ENCODE measurements at places on chromosomes 6 and 20. TPM values are rescaled to one million over a fixed set of nuclear protein-coding genes. Genes with fewer than 3 reads are reported as not detected.

The TASP1 gene
- total RNA-seq, result 12.5 TPM

The HLA-DQA1 gene
- not detected for total RNA-seq

The RIMS4 gene
- total RNA-seq, result 2.2 TPM

The SYNCRIP gene
- 42.7 TPM for total RNA-seq

The PDE10A gene
- 58.2 TPM for total RNA-seq

The ZNF334 gene
- total RNA-seq, result 12.8 TPM

The TRIM15 gene
- not detected for total RNA-seq

The TFAP2B gene
- total RNA-seq, result not detected

The ULBP3 gene
- 2.0 TPM for total RNA-seq

The TAAR6 gene
- total RNA-seq, result not detected

The RAET1L gene
- not detected for total RNA-seq

The RNF8 gene
- 14.9 TPM for total RNA-seq

The PRDM13 gene
- not detected for total RNA-seq

- no peak overlapping the region for H3K27ac ChIP-seq
- H3K27me3 ChIP-seq, result no peaks in the 10 kb centered on the region
- no peak for DNase-seq
- no peak overlapping the region for H3K4me3 ChIP-seq
These were observed 166.8 kb downstream of the IBTK start for GRCh38 chr6:82080767-82081166.

DNA sequence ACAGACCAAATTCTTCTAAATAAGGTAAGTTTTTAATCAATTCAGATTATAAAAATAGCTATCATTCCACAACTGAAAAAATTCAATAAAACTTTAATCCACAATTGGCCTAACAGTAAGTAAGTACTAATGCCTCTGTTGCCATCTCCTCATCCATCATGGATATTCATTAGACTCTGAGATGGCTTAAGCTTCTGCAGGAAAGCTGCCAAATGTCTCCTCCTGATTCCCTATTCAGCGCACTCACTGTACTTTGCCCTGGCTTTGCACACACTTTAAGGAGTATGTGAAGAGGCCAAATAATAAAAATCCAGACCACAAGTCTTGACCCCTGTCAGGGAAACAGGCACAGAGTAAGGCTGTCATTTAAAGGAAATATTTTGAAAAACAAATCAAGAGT lies 23.6 kb downstream of the PGM3 start:
- H3K36me3 ChIP-seq, result peaks cover 99% of the 10 kb centered on the region
- no peak overlapping the region for H3K4me3 ChIP-seq
- no peaks in the 10 kb centered on the region for H3K4me1 ChIP-seq
- no peak overlapping the region for H3K27ac ChIP-seq
- no peak for DNase-seq

- H3K4me3 ChIP-seq, result peak overlapping the region; percentile 82
- peaks cover 32% of the 10 kb centered on the region for H3K36me3 ChIP-seq
- peaks cover 51% of the 10 kb centered on the region for H3K4me1 ChIP-seq
- H3K27me3 ChIP-seq, result no peaks in the 10 kb centered on the region
- peak overlapping the region; percentile 90 for H3K27ac ChIP-seq
These were observed 46.2 kb downstream of the LRRN4 start for GRCh38 chr20:6007529-6008103.

- H3K27me3 ChIP-seq, result no peaks in the 10 kb centered on the region
- no peak overlapping the region for H3K4me3 ChIP-seq
- DNase-seq, result peak; percentile 86
- H3K36me3 ChIP-seq, result no peaks in the 10 kb centered on the region
- H3K27ac ChIP-seq, result no peak overlapping the region
These were observed 7.2 kb downstream of the HLA-DMB start for GRCh38 chr6:32933661-32934085.

- H3K4me1 ChIP-seq, result peaks cover 31% of the 10 kb centered on the region
- H3K27ac ChIP-seq, result peak overlapping the region; percentile 64
- no peaks in the 10 kb centered on the region for H3K27me3 ChIP-seq
These were observed 22.4 kb downstream of the OR2B2 start for GRCh38 chr6:27889628-27890444.

GRCh38 chr6:127971945-127972391 lies 71.1 kb upstream of the THEMIS start:
- no peaks in the 10 kb centered on the region for H3K27me3 ChIP-seq
- DNase-seq, result no peak
- no peak overlapping the region for H3K27ac ChIP-seq
- no peak overlapping the region for H3K4me3 ChIP-seq
- H3K36me3 ChIP-seq, result peaks cover 76% of the 10 kb centered on the region

DNA sequence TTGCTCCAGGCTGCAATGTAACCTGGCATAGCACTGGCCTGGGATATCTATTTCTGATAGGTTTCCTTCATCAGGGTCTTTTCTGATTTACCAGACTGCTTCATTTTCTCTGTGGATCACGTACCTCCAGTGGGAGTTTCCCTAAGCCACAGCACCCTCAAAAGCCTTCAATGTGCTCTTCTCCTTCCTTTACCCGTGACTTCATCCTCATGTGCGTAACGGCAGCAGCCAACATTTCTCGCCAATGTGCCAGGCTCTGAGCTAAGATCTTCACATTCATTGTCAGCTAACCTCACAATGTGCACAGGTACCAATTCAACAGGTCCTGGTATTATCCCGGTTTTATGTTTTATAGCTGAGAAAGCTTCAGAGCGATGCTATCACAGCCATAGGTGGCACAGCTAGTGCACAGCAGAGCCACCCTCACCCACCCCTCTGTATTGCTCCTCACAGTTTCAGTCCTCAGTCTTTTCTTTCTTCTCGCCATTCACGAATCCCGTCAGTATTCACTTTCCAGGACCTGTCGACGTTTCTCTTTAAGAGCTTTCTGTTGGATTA lies 58.2 kb downstream of the TNFAIP3 start:
- no peak overlapping the region for H3K27ac ChIP-seq
- no peak overlapping the region for H3K4me3 ChIP-seq
- no peak for DNase-seq
- no peaks in the 10 kb centered on the region for H3K27me3 ChIP-seq
- H3K36me3 ChIP-seq, result no peaks in the 10 kb centered on the region
- no peaks in the 10 kb centered on the region for H3K4me1 ChIP-seq

- H3K4me1 ChIP-seq, result peaks cover 6% of the 10 kb centered on the region
- H3K36me3 ChIP-seq, result no peaks in the 10 kb centered on the region
- H3K4me3 ChIP-seq, result peak overlapping the region; percentile 24
- peak overlapping the region; percentile 64 for H3K27ac ChIP-seq
- no peaks in the 10 kb centered on the region for H3K27me3 ChIP-seq
- peak; percentile 39 for DNase-seq
These were observed 166.2 kb downstream of the SCML4 start for GRCh38 chr6:107657755-107658461.

GRCh38 chr6:67231092-67231491 lies 1404.0 kb upstream of the ADGRB3 start:
- DNase-seq, result no peak
- no peak overlapping the region for H3K27ac ChIP-seq
- no peak overlapping the region for H3K4me3 ChIP-seq
- no peaks in the 10 kb centered on the region for H3K4me1 ChIP-seq

DNA sequence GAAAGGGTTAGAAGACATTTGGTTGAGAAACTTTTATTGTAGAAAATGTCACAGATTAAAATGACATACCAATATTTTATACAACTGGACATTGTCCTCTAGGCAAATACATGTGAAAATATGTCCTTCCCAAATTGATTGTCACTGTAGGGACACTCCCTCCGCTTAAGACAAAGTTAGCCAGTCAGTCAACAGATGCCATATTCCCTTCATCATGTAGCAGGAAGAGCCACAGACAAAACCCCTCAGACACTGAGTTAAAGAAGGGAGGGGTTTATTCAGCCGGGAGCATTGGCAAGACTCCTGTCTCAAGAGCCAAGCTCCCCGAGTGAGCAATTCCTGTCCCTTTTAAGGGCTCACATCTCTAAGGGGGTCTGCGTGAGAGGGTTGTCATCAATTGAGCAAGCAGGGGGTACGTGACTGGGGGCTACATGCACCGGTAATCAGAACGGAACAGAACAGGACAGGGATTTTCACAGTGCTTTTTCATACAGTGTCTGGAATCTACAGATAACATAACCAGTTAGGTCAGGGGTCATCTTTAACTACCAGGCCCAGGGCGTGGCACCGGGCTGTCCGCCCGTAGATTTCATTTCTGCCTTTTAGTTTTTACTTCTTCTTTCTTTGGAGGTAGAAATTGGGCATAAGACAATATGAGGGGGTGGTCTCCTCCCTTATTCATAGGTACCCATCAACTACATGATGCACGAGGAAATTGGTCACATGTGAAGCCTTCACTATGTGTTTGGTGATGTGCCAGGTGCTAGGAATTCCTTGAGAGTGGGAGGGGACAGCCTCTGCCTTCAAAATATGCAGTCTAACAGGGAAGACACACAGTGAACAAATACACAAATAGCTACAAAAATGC lies 155.7 kb upstream of the CDYL start:
- no peaks in the 10 kb centered on the region for H3K36me3 ChIP-seq
- H3K4me3 ChIP-seq, result no peak overlapping the region
- H3K27ac ChIP-seq, result no peak overlapping the region
- DNase-seq, result no peak
- H3K4me1 ChIP-seq, result no peaks in the 10 kb centered on the region

- H3K4me3 ChIP-seq, result no peak overlapping the region
- no peaks in the 10 kb centered on the region for H3K36me3 ChIP-seq
- no peaks in the 10 kb centered on the region for H3K27me3 ChIP-seq
- DNase-seq, result peak; percentile 88
These were observed 6.3 kb upstream of the PARD6B start for GRCh38 chr20:50724851-50725723.

DNA sequence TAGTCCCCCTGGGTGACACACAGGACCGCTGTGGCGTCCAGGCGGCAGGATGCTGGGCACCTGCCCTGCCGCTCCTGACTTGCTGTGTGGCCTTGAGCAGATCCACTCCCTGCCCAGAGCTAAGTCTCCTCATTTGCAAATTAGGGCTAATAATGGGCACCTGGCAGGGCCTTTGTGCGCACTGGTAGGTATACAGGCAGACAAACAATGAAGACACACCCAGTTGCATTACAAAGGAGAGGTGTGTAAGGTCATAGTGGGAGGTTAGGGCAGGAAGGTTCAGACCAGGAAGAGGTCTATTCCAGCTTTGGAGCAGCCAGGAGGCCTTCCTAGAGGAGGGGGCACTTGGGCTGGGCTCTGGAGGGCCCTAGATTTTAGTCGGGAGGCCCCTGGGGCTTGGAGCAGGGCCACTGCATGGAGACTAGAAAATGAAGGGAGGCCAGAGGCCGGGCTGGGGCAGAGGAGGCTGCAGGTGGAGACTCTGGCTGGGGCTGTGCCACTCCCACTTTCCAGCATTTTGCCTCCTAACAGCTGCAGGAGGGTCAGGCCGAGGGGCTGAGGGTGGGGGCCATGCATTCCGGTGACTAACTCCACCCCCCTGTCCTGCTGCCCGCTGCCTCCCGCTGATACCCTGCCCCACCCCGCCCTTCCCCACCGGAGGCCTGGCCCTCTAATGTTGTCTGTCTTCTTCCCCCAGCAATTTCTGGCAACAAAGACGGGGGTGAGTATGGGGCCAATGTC lies 28.5 kb downstream of the MYH7B start:
- DNase-seq, result peak; percentile 55
- H3K27ac ChIP-seq, result no peak overlapping the region
- no peaks in the 10 kb centered on the region for H3K36me3 ChIP-seq
- peaks cover 20% of the 10 kb centered on the region for H3K4me1 ChIP-seq
- H3K27me3 ChIP-seq, result no peaks in the 10 kb centered on the region

GRCh38 chr20:61439251-61439650 lies 187.2 kb downstream of the CDH4 start:
- no peak overlapping the region for H3K4me3 ChIP-seq
- no peak for DNase-seq

DNA sequence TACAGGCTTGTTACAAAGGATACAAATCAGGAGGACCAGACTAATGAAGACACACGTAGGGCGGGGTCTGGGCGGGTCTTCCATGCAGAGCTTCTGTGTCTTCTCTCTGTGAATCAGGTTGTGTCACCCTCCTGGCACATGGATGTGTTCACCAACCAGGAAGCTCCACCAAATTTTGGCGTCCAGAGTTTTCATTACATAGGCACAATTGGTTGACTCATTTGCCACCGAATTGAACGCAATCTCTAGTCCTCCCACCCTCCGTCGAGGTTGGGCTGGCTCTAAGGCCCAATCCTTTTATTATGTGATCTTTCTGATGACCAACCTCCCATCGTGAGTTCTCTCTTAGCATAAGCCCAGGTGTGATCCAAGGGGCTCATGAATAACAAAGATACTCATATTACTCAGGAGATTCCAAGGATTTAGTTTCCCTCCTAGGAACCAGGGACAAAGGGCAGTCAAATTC lies 36.3 kb upstream of the DDR1 start:
- DNase-seq, result no peak
- no peaks in the 10 kb centered on the region for H3K36me3 ChIP-seq
- H3K4me1 ChIP-seq, result peaks cover 14% of the 10 kb centered on the region
- H3K27ac ChIP-seq, result no peak overlapping the region

DNA sequence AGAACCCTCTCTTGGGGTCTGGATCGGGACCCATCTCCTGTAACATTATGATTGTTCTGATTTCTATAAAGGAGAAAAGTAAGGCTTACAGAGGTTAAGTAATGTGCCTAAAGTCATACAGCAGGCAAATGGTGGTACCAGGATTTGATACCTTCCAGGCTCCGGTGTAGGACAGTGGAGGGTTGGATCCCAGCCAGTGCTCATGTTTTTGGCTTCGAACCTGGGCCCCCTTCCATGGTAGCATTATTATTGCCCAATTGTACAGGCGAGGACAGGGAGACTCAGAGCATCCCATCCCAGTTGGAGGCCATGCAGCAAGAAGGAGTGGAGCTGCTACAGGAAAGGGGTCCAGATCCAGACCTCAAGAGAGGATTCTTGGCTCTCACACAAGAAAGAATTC lies 202.7 kb downstream of the TFAP2C start:
- no peaks in the 10 kb centered on the region for H3K36me3 ChIP-seq
- H3K27ac ChIP-seq, result no peak overlapping the region
- H3K4me1 ChIP-seq, result no peaks in the 10 kb centered on the region

DNA sequence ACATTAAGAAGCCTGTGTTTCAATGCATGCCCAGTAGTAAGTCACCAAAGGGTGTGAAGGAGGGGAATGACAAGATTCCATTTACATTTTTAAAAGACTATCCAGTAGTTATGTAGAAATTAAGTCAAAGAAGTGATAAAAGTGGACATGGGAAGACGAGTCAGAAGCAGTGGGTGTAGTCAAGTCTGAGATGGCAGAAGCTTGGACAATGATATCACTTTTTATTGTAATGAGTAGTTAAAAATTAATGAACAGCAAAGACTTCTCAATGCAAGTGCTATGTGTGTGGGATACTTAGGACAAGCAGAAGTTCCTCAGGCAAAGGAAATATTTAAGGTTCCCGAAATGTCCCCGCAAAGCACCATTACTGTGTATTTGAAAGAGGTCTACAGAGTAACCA lies 156.0 kb downstream of the DST start:
- no peaks in the 10 kb centered on the region for H3K27me3 ChIP-seq
- H3K27ac ChIP-seq, result no peak overlapping the region
- H3K36me3 ChIP-seq, result peaks cover 52% of the 10 kb centered on the region
- H3K4me1 ChIP-seq, result no peaks in the 10 kb centered on the region
- no peak overlapping the region for H3K4me3 ChIP-seq
- no peak for DNase-seq

- no peak overlapping the region for H3K27ac ChIP-seq
- H3K36me3 ChIP-seq, result no peaks in the 10 kb centered on the region
- no peak for DNase-seq
- no peak overlapping the region for H3K4me3 ChIP-seq
- peaks cover 16% of the 10 kb centered on the region for H3K4me1 ChIP-seq
- no peaks in the 10 kb centered on the region for H3K27me3 ChIP-seq
These were observed 133.3 kb upstream of the ARMC2 start for GRCh38 chr6:108714766-108715414.
